Stimulated activated CD4-positive, alpha-beta T cell treated with anti-CD3 and anti-CD28 coated beads, Interleukin-12 subunit alpha, Interleukin-12 subunit beta, amount 100 ng/mL, for 4 hours (primary cell): ENCODE measurements at places on chromosomes 4 and X.

- no peak for DNase-seq
Observed at GRCh38 chrX:153640736-153641575, 6.0 kb upstream of the DUSP9 start.

GRCh38 chr4:172546782-172547181 is 621.8 kb upstream of the GALNT7 start:
- no peak for DNase-seq

DNA sequence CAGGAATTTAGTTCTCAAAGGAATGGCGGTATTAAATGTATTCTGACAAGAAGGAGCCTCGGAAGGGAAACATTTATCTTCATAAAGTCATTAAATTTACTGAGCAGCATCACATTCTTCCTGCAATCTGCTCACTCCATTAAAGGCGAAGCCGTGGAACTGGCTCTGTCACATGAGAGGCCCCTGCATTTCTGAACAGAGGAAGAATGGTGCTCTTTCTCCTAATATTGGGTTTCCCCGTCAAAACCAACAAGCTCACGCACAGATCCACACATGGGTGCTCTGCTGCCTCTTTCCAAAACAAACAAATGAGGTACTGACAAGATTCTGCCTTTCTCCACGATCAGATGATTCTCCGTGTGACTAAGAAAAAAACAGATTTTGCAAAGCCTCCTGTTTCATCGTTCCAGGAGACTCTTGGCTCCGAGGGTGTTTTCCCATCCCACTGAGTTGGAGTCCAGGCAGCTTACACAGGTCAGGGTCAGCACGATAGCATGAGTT is 191.2 kb downstream of the IDS start:
- no peak for DNase-seq

DNA sequence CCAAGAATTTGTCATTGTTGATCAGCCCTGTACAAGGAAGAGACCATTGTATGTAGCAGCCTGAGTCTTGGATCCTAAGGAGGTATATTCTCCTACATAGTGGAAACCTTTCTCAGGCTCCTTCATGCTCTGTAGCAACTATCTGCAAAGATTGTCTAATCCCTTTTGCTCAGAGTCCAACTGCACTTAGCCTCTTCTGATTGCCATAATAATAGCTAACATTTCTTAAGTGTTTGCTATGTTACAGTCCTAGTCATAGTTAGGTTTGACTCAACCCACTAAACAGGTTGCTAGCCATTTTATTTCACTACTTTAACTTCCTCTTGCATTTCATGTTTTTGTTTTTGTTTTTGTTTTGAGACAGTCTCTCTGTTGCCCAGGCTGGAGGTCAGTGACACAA is 50.8 kb upstream of the SLC16A2 start:
- no peak for DNase-seq

- DNase-seq: no peak
Observed at GRCh38 chr4:135244056-135244455, 1042.5 kb upstream of the PABPC4L start.
